ENCODE measurements at places on chromosomes 5 and 9. TPM values are rescaled to one million over a fixed set of nuclear protein-coding genes. Genes with fewer than 3 reads are reported as not detected.

DNA sequence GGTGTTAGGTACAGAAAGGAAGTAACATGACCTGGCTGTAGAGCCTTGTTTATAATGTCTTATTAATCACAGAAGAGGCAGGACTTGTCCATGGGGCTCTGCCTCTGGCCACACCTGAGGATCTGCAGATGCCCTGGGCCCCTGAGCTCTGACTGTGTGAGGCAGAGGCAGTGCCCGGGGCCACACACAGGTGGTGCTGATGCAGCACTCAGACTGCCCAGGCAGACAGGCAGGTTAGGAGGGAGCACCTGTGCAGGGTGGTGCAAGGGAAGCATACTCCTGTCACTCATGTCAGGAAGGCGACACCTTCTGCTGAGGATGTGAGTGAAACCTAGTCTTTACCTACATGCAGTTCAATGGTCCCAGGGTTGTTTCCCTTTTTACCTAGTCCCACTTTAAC is 88.7 kb downstream of the CFAP90 start:
- no peak for DNase-seq

GRCh38 chr9:130041648-130042405 is 1.2 kb downstream of the FNBP1 start:
- DNase-seq: no peak

CNTLN gene
- total RNA-seq: 7.7 TPM

DNA sequence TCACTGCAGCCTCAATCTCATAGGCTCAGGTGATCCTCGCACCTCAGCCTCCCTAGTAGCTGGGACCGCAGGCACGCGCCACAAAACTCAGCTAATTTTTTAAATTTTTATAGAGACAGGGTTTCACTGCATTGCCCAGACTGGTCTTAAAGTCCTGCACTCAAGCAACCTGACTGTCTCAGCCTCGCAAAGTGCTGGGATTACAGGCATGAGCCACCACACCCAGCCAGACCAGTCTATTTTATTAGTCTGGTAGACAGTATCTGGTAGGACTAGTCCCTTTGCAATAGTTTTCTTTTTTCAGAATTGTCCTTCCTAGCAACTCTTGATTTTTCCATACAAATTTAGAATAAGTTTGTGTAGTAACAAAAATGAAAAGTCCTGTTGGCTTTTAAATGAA is 14.1 kb upstream of the GPR150 start:
- no peak for DNase-seq

Measured in A673 (cell line).